ENCODE measurements at places on chromosomes 2 and 18.

DNA sequence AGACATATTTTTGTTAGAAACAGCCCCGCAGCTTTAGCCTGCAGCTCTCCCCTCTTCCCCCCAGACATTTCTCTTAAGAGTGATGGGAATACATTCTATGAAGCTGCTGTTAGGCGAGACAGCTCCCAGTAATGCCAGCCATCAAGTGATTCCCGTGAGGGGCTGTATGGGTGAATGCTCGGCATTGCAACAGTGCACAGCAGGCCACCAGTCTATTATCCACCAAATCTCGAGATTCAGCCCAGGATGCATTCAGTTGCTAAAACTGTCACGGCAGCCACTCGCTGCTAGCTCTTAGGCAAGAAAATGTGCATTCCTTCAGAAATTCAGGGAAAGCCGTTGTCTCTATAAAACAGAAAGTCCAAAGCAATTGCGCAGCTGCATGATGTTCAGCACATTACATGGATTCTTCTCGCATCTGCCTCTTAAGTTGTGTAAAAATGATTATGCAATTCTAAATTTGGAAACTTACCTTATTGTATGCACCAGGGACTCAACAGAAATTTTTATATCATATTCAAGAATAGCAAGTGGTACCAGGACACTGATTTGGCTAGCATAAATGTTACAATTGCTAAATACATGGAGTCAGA, 211.3 kb upstream of the ARL4C start:
- no peaks in the 10 kb centered on the region for H3K27me3 ChIP-seq
- no peak overlapping the region for H3K27ac ChIP-seq
- peaks cover 58% of the 10 kb centered on the region for H3K4me1 ChIP-seq
- no peaks in the 10 kb centered on the region for H3K36me3 ChIP-seq

- H3K4me3 ChIP-seq = 0 out of 2 replicates have a peak overlapping the region, but pooled peaks have one; percentile 2
- no peaks in the 10 kb centered on the region for H3K36me3 ChIP-seq
- 0 out of 2 replicates have a peak, but pooled peaks cover 1% of the 10 kb centered on the region for H3K27me3 ChIP-seq
- H3K4me1 ChIP-seq = peaks cover 33% of the 10 kb centered on the region
- H3K27ac ChIP-seq = no peak overlapping the region
- DNase-seq = no peak
These were observed 89.0 kb upstream of the PPP1CB start for GRCh38 chr2:28662468-28663181.

DNA sequence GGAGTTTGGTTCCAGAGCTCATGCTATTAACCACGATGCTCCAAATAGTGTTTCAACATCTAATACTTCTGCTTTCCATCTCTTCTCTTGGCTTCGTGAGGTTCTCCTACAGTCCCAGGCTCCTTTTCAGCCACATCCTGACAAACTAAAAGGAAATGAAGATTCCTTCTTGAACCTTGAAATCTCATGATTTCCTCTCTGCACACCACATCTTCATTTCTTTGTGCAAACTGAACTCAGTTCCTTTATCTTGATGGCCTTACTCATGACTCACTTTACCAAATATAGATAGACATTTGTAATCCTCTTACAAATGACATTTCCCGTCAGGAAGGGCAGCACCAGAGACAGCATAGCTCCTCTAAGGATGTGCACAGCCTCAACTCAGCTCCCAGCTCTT, 50.0 kb upstream of the ITGA4 start:
- H3K36me3 ChIP-seq = no peaks in the 10 kb centered on the region
- H3K4me1 ChIP-seq = no peaks in the 10 kb centered on the region
- no peak overlapping the region for H3K27ac ChIP-seq
- H3K27me3 ChIP-seq = no peaks in the 10 kb centered on the region
- DNase-seq = no peak

DNA sequence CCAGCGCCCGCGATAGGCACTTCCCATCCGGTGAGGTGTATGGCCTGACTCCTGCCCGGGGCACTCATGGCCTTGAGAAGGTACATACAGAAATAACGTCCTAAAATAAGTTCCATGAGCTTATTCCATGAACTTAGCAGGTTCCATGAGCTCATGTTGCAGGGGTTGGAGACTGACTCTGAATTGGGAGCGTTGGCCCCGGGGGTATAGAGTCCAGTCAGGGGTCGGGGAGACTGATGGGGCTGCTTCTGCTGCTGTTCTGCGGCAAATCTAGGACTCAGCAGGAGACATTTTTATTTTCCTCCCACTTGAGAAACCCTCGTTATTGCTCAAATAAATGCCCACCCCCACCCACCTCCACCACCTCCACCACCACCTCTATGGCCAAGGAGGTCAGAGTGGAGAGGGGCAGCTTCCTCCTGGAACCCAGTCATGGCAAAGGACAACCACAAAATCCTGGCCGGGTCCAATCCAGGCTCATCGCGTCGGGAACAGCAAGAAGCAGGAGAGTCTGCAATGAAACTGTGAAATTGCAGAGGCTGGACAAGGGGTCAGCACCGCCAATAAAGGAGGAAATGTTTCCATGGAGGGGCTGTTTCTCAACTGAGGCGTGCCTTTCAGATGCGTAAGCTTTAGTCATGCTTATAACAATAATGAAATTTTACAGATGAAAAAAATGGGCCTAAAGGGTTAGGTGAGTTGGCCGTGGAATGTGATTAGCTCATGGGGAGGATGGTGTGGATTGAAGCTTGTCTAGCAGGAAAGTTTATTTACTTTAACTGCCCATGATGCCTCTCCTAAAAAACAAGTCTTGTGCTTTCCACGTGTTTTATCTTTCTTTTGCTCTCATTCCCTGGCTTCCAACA, 136.6 kb upstream of the ALKAL2 start:
- H3K36me3 ChIP-seq = no peaks in the 10 kb centered on the region
- no peak for DNase-seq
- peaks cover 35% of the 10 kb centered on the region for H3K27me3 ChIP-seq
- no peak overlapping the region for H3K27ac ChIP-seq
- H3K4me1 ChIP-seq = no peaks in the 10 kb centered on the region

DNA sequence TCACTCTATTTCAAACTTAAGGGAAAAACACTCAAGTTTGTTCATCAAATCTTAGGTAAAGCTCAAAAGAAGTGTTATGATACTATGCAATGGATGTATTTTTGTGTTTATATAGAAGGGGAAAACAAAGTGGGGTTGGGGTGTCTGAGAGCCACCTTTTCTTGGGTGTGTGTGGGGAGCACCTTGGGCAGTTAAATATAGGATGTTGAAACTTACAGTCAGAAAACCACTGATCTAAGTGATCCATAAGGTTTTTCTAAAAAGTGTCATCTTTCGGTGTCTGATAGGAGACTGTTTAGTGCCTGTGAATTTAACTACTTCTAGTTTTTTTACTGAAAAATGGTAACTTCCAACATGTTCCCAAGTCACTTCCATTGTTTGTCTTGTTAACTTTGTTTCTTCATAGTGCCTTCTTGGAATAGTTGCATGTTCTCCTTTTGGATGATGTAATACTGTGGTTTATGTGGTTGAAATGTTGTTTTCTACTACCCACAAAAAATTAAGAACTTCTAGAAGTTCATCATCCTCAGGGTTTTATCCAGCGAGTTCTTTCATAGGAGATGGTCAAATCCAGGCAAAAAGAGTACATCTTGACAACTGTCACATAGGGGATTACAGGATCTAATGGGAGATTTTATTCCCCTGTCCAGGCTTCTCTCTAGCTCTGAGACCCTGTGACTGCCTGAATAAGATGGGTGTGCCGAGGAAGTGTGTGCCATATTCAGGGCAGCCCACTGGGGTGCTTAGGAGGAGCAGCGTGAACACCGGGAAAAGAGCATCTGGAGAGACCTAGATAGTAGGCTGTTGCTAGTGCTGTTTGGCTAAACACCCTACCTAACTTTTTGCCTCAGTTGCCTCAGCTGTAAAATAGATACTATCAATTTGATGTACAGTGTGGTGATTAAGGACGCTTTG, 46.2 kb downstream of the CAB39 start:
- H3K4me1 ChIP-seq = peaks cover 10% of the 10 kb centered on the region
- H3K36me3 ChIP-seq = peaks cover 2% of the 10 kb centered on the region
- no peaks in the 10 kb centered on the region for H3K27me3 ChIP-seq
- no peak overlapping the region for H3K27ac ChIP-seq
- H3K4me3 ChIP-seq = no peak overlapping the region

DNA sequence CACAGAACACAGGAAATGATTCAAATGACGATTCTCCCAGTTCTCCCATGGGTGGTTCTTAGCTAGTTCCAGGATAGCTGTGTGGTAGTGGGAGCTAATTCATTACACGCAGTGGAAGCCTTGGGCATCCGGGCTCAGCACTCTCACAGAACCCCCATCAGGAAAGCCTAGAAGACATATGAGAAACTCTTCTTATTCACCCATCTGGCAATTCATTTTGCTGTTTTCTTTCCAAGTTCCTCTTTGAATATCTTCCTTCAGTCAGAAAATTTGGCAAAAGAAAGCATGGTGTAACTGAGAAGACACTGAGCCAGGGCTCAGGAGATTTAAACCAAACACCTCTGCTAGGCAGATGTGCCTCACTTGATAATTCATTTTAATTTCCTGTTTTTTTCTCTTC, 85.2 kb upstream of the FN1 start:
- H3K4me3 ChIP-seq = no peak overlapping the region
- DNase-seq = no peak
- H3K27me3 ChIP-seq = 0 out of 2 replicates have a peak, but pooled peaks cover 1% of the 10 kb centered on the region
- H3K27ac ChIP-seq = no peak overlapping the region
- no peaks in the 10 kb centered on the region for H3K4me1 ChIP-seq

GRCh38 chr2:240448387-240449274, 13.2 kb downstream of the GPC1 start:
- no peak overlapping the region for H3K4me3 ChIP-seq
- DNase-seq = no peak
- H3K4me1 ChIP-seq = peaks cover 7% of the 10 kb centered on the region
- H3K27ac ChIP-seq = no peak overlapping the region
- H3K27me3 ChIP-seq = peaks cover 56% of the 10 kb centered on the region

GRCh38 chr18:55261253-55261652, 302.0 kb upstream of the CCDC68 start:
- H3K4me3 ChIP-seq = no peak overlapping the region
- peak; percentile 13 for DNase-seq
- H3K4me1 ChIP-seq = no peaks in the 10 kb centered on the region
- no peaks in the 10 kb centered on the region for H3K36me3 ChIP-seq
- no peaks in the 10 kb centered on the region for H3K27me3 ChIP-seq

- peak overlapping the region; percentile 67 for H3K27ac ChIP-seq
- H3K4me1 ChIP-seq = peaks cover 82% of the 10 kb centered on the region
- DNase-seq = peak; percentile 81
- no peaks in the 10 kb centered on the region for H3K27me3 ChIP-seq
- H3K36me3 ChIP-seq = no peaks in the 10 kb centered on the region
These were observed 184.7 kb downstream of the MREG start for GRCh38 chr2:215828528-215829184.

DNA sequence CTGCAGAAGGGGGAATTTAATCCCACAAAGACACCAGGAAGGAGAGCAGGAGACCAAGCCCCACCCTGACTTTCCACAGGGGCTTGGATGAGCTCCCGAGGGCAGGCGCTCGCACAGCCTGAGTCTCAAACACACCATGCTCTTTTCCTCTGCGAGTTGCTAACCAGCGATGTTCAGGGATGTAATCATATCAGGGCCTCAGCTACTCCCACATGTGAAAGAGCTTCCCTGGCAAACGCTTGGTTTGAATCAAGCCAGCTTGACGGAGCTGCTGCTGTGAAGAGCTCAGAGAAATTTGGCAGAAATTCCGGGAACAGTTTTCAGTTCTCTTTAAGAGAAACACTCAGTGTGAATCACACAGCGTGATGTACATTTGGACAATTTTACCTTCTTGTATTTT, 385.8 kb downstream of the GALR1 start:
- peaks cover 12% of the 10 kb centered on the region for H3K27me3 ChIP-seq
- no peak for DNase-seq
- H3K4me3 ChIP-seq = no peak overlapping the region
- H3K4me1 ChIP-seq = no peaks in the 10 kb centered on the region
- H3K36me3 ChIP-seq = no peaks in the 10 kb centered on the region

DNA sequence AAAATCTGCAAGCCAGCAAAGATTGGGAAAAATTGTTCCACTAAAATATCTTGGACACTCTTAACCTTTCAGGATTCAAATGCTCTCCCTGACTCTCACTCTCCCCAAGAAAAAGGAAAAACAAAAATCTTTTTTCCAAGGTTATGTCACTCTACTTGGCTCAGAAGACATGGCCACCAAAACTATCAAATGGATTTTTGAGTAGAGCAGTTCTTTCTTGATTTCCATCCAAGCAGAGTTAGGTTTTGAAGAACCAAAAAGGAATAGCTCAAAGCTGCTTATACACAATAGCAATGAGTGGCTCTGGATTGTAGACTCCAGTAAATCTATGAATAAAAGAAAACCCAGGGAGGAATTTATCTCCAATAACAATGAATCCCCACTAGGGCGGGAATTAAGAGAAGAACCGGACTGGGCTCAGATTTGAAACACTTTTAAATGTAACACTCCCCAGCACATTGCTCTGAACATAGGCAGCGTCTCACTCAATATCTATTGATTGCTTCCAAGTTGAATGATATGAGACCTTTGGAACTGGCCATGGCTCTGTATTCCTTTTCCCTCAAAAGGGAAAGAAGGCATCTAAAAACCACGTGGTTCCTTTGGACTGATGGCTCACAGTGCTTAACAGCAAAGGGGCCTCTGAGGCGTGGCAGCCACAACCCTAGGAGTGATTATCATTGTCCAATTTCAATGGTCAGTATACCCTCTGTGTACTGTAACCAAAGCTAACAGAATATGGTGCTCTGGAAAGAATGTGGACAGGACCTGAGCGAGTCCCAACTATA, 68.3 kb downstream of the SPRED2 start:
- H3K27ac ChIP-seq = peak overlapping the region; percentile 68
- no peak for DNase-seq
- H3K4me3 ChIP-seq = no peak overlapping the region
- H3K4me1 ChIP-seq = peaks cover 98% of the 10 kb centered on the region

- no peak overlapping the region for H3K27ac ChIP-seq
- no peaks in the 10 kb centered on the region for H3K4me1 ChIP-seq
- H3K36me3 ChIP-seq = peaks cover 13% of the 10 kb centered on the region
- no peaks in the 10 kb centered on the region for H3K27me3 ChIP-seq
- H3K4me3 ChIP-seq = no peak overlapping the region
These were observed 69.8 kb downstream of the NDUFA10 start for GRCh38 chr2:239955087-239955988.

GRCh38 chr2:197103363-197103762, 176.9 kb upstream of the PGAP1 start:
- no peaks in the 10 kb centered on the region for H3K36me3 ChIP-seq
- H3K27ac ChIP-seq = no peak overlapping the region
- H3K4me1 ChIP-seq = peaks cover 8% of the 10 kb centered on the region
- no peak overlapping the region for H3K4me3 ChIP-seq
- H3K27me3 ChIP-seq = no peaks in the 10 kb centered on the region

DNA sequence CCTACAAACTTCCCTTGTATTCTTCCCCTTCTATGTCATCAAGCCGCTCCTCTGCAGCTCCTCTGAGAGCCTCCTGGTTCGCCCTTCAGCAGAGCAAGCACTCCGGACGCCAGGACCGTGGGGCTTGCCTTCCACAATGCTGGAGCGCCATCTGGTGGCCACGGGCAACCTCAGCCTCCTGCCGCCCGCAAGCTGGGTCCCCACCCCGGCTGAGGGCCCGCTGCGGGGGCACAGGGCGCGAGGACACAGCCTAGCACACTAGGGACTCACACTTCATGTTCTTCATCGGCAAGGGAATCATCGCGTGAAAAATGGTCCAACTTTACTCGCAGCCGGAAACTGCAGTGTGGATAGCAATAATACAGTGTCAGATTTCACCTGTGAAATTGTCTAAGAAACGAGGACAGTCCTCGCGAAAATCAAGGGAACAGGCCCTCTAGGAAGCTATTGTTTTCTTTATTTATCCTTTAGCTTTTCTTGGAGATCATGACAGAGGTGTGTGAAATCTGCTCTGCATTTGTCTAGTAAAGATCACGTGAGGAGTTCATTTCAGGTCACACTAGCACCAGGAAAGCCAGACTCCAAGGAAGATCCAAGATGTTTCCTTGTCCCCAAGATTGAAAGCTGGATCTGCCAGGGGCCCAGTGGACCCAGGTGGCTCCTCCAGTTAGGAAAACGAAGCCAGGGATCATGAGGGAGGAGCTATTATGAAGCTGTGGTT, 5.8 kb downstream of the PRLH start:
- DNase-seq = peak; percentile 84
- H3K27me3 ChIP-seq = peaks cover 13% of the 10 kb centered on the region
- H3K27ac ChIP-seq = no peak overlapping the region
- no peak overlapping the region for H3K4me3 ChIP-seq
